Sigmoid colon (tissue), 7 donors: ENCODE measurements at places on chromosomes 6 and 20.

DNA sequence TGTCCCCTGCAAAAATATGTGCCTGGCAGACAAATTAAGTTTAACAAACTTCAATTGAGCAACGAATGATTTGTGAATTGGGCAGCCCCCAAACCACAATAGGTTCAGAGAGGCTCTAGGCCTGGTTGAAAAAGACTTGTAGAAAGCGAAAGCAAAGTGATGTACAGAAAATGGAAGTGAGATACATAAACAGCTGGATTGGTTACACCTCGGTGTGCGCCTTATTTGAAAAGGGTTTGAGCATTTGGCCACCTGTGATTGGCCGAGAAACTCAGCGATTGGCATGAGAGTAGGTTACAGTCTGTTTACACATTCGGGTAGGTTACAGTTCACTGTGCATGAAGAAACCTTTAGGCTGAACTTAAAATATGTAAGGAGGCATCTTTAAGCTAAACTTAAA is 136.9 kb downstream of the CD83 start:
- no peak for DNase-seq

- no peak for DNase-seq
Observed at GRCh38 chr6:84605298-84605697, 159.1 kb downstream of the TBX18 start.

DNA sequence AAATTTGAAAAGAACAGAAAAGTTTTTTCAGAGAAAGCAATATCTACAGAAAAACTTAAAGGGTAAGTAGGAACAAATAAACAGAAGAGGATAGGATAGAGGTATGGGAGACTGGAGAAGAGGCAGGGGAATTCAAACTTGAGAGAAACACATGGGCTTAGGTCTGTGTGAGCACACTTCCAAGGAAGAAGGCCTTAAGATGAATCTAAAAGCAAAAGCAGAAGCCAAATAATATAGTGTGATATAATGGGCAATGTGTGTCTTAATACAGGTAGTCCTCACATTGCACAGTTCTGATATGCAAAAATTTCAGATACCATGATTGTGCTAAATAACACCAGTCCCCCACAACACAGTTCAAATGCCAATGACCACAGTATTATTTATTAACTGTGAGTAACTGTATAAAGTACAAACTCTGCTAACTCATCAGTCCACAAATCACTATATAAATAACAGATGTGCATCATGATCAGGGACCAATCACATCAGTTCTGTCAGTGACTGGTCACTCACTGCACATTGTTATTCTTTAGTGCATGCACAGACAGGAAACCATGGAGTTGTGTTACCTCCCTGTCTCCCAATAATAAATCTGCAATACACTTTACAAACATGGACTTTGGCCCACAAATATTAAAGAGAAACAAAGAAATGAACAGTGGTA is 18.6 kb downstream of the SNX14 start:
- DNase-seq = no peak

GRCh38 chr20:46552460-46553420 is 2.3 kb upstream of the OCSTAMP start:
- no peak for DNase-seq

- no peak for DNase-seq
Observed at GRCh38 chr6:121597654-121598053, 162.2 kb downstream of the GJA1 start.

DNA sequence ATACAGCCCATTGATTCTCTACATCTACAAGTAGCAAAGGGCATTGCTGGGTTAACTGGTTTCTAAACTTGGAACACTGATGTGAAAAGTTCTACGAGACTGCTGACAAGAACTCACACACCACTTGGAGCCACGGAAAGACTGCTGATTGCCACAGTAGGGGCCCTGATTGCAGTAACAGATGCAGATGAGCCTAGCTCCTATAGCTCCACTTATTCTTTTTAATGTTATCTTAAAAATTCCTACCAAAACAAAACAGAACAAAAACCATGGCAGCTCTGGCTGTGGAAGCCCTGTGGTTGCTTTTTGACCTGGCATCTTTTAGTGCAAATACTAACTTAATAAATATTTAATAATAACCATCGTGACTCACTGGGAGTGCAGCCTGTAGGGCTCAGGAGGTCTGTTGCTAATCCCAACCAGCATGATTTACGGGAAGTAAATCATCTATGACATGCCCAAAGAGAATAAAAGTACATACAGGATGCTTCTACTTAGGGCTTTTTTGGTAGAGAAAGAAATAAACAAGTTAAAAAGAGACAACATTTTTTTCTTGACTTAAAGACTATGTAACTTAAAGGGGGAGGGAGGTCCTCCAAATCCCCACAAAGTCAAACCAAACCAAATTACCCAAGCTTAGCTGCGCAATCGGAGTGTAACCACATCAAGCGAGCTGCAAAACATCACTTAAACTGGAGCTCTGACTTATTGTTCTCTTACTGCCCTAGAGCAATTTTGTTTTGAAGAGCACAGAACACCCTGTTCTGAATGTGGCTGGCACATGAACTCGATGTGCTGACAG is 87.2 kb downstream of the FKBP5 start:
- peak; percentile 92 for DNase-seq

GRCh38 chr6:100138346-100139022 is 144.5 kb upstream of the MCHR2 start:
- no peak for DNase-seq

DNA sequence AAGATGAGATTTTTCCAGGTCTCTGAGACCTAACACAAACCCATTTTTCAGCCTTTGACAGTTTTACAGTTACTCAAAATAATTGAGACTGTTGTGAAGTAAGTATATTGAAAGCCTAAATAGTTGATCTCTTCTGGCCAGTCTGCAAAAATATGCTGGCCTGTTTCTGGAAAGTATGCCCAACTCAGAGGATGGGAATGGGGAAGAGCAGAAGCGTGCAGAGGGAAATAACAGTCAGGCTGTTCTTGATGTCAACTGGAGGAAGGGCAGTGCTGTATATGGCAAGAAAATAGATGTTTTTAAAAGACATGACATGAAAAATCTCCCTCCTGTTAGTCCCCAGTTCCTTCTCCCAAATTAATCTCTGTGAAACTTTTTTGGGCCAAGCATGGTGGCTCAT is 3.8 kb downstream of the GID8 start:
- DNase-seq = no peak

- DNase-seq = no peak
Observed at GRCh38 chr6:13471184-13471583, 16.2 kb downstream of the GFOD1 start.

DNA sequence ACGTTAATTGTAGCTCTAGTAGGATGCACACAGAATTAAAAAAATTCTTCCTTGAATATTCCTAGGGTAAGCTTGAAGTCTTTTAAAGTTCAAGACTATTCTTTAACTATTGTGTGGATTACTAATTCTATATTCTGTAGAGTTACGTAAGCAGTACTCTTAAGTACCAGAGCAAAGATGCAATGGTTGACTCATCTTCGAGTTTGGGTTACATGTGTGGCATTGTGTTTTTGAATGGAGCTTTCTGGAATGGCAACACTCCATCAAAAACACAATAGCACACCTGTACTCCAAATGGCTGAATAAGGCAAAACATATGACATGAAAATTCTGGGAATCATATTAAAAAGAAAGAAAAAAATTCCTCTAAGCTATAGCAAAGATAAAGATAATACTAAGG is 33.5 kb upstream of the CEP162 start:
- no peak for DNase-seq

- DNase-seq = no peak
Observed at GRCh38 chr6:340186-340955, 48.1 kb downstream of the DUSP22 start.
